ENCODE measurements at places on chromosomes 7 and 10.

- DNase-seq = no peak
- no peaks in the 10 kb centered on the region for H3K4me1 ChIP-seq
- H3K27ac ChIP-seq = no peak overlapping the region
- no peak overlapping the region for H3K4me3 ChIP-seq
- H3K27me3 ChIP-seq = no peaks in the 10 kb centered on the region
Measured at GRCh38 chr10:102824664-102825063, 12.5 kb downstream of the CYP17A1 start.

DNA sequence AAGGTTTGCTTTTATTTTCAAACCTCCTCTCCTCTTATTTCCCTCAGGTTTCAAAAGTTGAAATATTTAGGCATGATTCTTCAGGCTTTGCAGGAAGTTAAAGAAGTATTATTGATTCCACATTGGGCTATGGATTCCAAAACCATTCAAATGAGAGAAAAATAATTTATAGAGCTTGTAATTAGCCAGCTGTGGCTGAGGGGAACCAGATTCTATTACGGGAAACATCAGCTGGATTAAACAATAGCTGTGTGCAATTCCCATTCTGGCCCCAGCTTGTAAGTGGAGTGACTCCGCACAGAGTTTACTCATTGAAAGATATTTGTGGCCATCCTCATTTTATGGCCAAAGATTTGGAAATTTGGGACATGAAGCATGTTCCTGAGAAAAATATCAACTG lies 77.0 kb upstream of the PHYHIPL start:
- no peaks in the 10 kb centered on the region for H3K36me3 ChIP-seq
- H3K27ac ChIP-seq = no peak overlapping the region
- H3K4me3 ChIP-seq = no peak overlapping the region
- no peaks in the 10 kb centered on the region for H3K4me1 ChIP-seq
- no peaks in the 10 kb centered on the region for H3K27me3 ChIP-seq

DNA sequence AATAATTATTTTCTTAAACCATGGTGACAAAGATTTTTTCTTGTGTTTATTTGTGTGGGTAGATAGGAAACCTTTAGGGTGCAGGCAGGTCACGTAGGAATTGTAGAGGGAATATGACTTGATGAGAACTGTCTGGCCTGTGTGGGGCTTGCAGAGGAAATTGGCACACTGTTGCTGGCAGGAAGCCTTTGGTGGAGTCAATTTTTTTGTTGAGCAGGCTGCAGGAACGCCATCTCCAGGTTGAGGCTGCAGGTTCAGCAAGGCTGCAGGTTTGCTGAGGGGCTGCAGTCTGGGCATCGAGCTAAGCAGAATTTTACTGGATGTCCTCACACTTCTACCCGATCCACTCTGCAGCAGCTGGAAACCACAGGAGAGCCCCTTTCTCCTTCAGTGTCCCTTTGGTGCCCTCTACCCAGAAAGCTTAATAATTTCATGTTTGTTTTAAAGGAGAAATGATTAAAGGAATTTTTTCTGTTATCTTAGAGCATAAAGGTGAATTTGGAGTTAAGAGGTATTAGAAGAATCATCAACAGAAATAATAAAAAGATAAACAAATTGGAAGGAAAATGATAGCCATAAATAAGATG lies 37.0 kb downstream of the TBC1D12 start:
- H3K36me3 ChIP-seq = no peaks in the 10 kb centered on the region
- no peak for DNase-seq
- no peak overlapping the region for H3K4me3 ChIP-seq
- no peaks in the 10 kb centered on the region for H3K4me1 ChIP-seq
- no peaks in the 10 kb centered on the region for H3K27me3 ChIP-seq

DNA sequence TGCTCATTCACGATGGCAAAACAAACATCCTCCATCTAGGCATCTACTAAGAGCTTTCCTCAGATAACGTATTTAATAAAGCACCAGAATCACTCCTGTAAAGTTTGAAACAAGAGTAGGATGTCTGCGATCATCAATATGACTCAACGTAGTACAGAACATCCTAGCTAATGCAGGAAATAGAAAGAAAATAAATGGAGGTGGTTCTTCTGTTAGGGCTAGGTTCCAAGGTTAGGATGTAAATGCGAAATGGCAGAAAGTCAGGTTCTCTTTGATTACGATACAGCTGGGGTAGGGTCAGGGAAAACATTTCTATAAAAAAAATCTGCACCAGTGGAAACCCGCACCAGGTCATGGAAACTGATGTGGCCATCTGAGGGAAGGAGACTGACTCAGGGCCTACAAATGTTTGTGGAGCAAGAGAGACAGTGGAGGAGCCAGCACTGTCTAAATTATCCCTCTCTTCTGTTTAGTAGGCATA lies 29.1 kb downstream of the CCDC6 start:
- peaks cover 30% of the 10 kb centered on the region for H3K4me1 ChIP-seq
- H3K27me3 ChIP-seq = no peaks in the 10 kb centered on the region
- DNase-seq = no peak
- H3K4me3 ChIP-seq = no peak overlapping the region
- H3K27ac ChIP-seq = no peak overlapping the region

DNA sequence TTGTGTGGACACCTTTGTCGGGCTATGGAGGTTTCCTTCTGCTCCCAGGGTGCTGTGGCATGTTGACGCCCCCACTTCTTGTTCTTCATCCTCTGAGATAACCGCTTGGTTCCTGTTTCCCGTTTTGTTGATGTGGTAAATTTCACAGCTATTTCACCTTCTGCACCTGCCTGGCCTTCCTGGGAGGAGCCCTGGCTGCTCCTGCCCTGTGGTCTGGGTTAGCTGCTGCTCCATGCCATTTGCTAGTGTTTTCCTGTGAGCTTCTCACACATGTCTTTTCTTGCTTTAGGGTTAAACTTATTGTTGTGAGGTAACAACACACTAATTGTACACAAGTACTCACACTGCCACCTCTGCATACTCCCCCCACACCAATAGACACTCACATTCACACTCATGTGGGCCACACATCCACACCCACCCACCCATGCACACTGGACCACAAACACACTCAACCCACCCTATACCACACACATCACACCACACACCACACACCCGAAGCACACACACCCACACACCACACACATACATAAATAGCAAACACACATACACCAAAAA lies 46.5 kb upstream of the MSMB start:
- no peak overlapping the region for H3K4me3 ChIP-seq
- H3K4me1 ChIP-seq = peaks cover 5% of the 10 kb centered on the region
- H3K27me3 ChIP-seq = no peaks in the 10 kb centered on the region
- no peak overlapping the region for H3K27ac ChIP-seq
- no peak for DNase-seq

DNA sequence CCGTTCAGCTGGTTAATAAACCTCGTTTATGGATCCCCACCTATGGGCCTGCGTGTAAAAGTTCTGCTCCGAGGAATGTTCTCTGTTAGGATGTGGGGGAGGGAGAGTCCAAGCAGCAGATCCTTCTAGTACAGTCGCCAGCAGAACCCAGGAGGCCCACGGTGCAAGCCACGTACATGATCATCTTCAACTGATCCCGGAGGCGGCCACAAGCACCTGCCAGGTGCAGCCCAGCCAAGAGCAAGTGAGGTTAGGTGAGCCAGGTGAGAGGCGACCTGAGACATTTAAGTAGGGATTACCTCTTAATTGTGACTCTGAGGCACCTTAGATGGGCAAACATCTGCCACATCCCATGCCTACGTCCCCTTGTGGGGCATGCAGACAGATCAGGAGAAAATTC lies 18.0 kb upstream of the FGFR2 start:
- H3K27me3 ChIP-seq = no peaks in the 10 kb centered on the region
- DNase-seq = no peak
- H3K36me3 ChIP-seq = no peaks in the 10 kb centered on the region
- no peak overlapping the region for H3K27ac ChIP-seq
- H3K4me1 ChIP-seq = no peaks in the 10 kb centered on the region
- H3K4me3 ChIP-seq = no peak overlapping the region

GRCh38 chr7:139941421-139941820 lies 112.4 kb downstream of the TBXAS1 start:
- no peak overlapping the region for H3K27ac ChIP-seq
- no peak for DNase-seq
- no peaks in the 10 kb centered on the region for H3K27me3 ChIP-seq
- H3K4me3 ChIP-seq = no peak overlapping the region

- H3K27ac ChIP-seq = no peak overlapping the region
- DNase-seq = no peak
Measured at GRCh38 chr7:106573125-106573663, 87.8 kb downstream of the CCDC71L start.

DNA sequence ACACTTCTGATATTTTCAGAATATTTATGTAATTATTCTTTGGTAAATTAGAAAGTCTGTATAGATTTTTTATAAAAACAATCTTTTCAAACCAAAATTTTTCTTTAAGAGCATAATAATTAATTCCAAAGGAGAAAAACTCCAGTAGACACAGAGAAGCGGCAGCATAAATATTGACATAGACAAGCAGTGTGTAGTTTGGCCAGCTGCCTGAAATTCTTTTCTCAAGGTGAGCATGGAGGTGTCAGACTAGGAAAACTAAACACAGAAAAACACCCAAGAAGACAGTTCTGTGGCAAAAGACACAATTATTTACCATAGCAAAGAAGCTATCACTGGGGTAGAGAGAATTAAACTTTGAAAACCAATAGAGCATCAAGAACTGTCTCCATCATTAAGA lies 82.4 kb downstream of the KLF6 start:
- H3K4me3 ChIP-seq = no peak overlapping the region
- H3K27ac ChIP-seq = no peak overlapping the region
- no peaks in the 10 kb centered on the region for H3K36me3 ChIP-seq
- peaks cover 2% of the 10 kb centered on the region for H3K4me1 ChIP-seq
- H3K27me3 ChIP-seq = no peaks in the 10 kb centered on the region
- no peak for DNase-seq

DNA sequence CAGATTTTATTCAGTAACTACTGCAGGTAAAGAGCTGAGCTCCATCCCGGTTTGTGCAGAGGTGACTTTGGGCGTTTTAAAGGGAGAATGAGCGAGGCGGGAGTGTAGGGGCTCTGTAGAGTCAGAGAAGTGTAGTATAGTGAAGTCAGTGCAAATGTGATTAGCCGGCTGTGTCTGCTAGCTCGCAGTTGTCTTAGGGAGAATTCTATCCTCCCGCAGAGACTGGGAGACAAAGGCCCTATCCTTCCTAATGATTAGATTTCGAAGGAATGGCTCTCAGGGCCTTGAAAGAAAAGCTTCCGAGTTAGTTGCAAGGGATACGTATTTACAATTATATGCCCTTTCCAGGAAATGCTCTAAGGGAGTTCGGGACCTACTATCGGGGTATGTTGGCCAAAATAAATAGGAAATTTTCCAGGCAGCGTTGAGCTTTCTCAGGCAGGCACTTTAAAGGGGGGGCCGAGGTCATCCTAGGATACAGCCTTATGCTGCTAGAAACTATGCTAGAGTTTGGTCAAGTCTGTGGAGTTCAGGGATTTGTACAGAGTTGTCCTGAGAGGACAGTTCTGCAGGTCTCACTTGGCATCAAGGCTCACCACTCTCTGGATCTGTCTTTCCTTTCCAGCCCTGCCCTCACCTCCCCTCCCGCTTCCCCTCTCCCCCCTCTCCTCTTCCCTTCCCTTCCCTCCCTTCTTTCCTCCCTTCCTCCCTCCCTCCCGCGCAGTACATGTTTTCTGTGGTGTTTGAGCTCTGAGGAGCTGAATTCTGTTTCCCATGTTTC lies 825 bp downstream of the MRPL32 start:
- no peaks in the 10 kb centered on the region for H3K4me1 ChIP-seq
- peak overlapping the region; percentile 98 for H3K4me3 ChIP-seq
- peak overlapping the region; percentile 89 for H3K27ac ChIP-seq

GRCh38 chr10:72353965-72354355 lies 759 bp downstream of the DNAJB12 start:
- peak overlapping the region; percentile 98 for H3K27ac ChIP-seq
- DNase-seq = no peak
- peak overlapping the region; percentile 86 for H3K4me3 ChIP-seq
- peaks cover 6% of the 10 kb centered on the region for H3K4me1 ChIP-seq

DNA sequence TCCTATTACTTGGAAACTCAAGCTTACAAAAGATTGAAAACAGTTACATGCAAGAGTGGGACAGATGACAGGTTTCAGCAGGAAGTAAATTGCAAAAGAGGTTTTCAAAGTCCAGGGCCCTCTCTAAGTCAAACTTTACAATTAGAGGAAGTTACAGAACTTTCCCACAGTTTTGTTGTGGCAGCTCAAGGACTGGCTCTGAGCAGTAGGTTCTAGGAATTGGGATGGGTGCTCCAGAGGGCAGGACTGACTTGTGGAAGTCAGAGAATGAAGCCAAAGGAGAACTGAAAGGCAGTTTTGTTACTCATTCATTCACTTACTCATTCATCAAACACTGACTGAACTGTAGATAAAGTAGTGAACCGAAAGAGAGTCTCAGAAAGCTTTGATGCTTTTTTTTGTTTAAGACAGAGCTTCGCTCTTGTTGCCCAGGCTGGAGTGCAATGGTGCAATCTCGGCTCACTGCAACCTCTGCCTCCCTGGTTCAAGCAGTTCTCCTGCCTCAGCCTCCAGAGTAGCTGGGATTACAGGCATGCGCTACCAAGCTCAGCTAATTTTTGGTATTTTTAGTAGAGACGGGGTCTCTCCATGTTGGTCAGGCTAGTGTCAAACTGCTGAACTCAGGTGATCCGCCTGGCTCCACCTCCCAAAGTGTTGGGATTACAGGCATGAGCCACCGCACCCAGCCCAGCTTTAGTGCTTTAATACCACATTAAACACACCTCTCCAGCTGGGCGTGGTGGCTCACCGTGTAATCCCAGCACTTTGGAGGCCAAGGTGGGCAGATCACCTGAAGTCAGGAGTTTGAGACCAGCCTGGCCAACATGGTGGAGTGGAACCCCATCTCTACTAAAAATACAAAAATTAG lies 66.8 kb upstream of the CCNJ start:
- H3K36me3 ChIP-seq = no peaks in the 10 kb centered on the region
- H3K4me1 ChIP-seq = no peaks in the 10 kb centered on the region
- no peak overlapping the region for H3K4me3 ChIP-seq
- DNase-seq = no peak

GRCh38 chr10:131792809-131793208 lies 108.0 kb upstream of the PPP2R2D start:
- no peaks in the 10 kb centered on the region for H3K36me3 ChIP-seq
- H3K4me1 ChIP-seq = peaks cover 1% of the 10 kb centered on the region
- no peaks in the 10 kb centered on the region for H3K27me3 ChIP-seq
- H3K27ac ChIP-seq = no peak overlapping the region
- DNase-seq = no peak

GRCh38 chr7:107009846-107010203 lies 34.7 kb upstream of the PRKAR2B start:
- H3K4me1 ChIP-seq = peaks cover 4% of the 10 kb centered on the region
- no peak for DNase-seq
- H3K27ac ChIP-seq = no peak overlapping the region
- no peaks in the 10 kb centered on the region for H3K36me3 ChIP-seq
- no peak overlapping the region for H3K4me3 ChIP-seq
- H3K27me3 ChIP-seq = no peaks in the 10 kb centered on the region

GRCh38 chr10:83723080-83723479 lies 416.2 kb upstream of the GHITM start:
- H3K36me3 ChIP-seq = no peaks in the 10 kb centered on the region
- no peak for DNase-seq
- no peaks in the 10 kb centered on the region for H3K27me3 ChIP-seq

DNA sequence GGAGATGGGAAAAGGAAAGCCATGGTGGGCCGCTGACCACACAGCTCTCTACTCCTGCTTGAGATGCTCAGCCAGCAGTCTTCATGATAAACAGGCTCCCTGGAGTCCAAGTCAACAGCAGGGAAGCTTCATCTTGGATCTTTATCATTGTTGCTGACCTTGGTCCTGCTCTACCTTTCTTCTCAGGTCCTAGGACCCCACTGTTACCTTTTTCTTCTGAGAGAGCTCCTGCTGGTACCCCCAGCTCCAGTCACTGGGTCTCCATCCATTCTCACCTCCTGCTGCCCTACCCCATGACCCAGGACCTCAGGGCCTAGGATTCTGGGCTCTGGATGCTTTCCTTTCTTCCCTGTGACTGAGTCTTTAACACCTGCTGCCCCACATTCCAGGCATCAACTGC lies 5.2 kb upstream of the CRTAC1 start:
- peaks cover 82% of the 10 kb centered on the region for H3K27me3 ChIP-seq
- no peaks in the 10 kb centered on the region for H3K36me3 ChIP-seq
- no peak overlapping the region for H3K27ac ChIP-seq
- DNase-seq = no peak
- no peak overlapping the region for H3K4me3 ChIP-seq
